Fibroblast of skin of scalp (primary cell): ENCODE measurements at places on chromosomes 13 and 19.
A peak's percentile ranks its signal among the peaks of the same experiment; 100 is the strongest.

- no peak for DNase-seq
These were observed 935 bp downstream of the CRB3 start for GRCh38 chr19:6465006-6465405.

DNA sequence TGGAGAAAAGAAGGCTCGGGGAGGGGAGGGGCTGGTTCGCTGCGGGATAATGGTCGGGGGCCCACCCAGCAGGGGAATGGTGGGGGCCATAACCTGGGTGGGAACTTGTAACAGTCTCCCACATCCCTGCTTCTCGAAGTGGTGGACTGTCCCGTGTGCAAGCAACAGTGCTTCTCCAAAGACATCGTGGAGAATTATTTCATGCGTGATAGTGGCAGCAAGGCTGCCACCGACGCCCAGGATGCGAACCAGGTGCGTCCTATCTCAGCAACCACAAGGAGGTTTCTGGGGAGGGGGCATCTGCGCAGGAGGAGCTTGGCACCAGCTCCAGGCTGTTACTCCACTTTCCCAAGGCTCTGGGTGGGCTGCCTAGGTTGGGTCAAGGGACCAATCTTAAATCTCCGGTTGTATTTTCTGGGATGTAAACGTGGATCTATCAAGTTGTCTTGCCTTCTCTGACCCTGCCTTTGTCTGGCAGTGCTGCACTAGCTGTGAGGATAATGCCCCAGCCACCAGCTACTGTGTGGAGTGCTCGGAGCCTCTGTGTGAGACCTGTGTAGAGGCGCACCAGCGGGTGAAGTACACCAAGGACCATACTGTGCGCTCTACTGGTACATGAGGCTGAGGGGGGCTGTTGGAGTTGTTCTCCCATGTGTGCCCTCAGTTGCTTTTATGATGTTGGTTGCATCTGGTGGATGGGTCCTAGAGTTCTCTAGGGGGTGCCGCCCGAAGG lies 1.6 kb downstream of the TRIM28 start:
- no peak for DNase-seq

GRCh38 chr13:33138441-33138840 lies 122.2 kb downstream of the KL start:
- peak; percentile 44 for DNase-seq

- DNase-seq: peak; percentile 74
These were observed 260.8 kb downstream of the DNAJC15 start for GRCh38 chr13:43284162-43284561.

GRCh38 chr13:67278235-67278634 lies 48.1 kb upstream of the PCDH9 start:
- peak; percentile 81 for DNase-seq

DNA sequence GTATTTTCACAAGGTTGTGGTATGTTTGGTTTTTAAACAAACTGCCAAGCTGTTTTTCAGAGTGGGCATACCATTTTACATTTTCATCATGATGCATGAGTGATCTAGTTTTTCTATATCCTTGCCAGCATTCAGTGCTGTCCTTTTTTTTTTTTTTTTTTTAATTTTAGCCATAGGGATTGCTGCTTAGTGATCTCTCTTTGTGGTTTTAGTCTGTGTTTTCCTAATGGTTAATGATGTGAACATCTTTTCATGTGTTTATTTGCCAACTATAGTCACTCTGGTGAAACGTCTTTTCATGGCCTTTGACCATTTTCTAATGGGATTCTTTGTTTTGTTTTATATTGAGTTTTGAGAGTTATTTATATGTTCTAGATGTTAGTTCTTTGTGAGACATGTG lies 59.7 kb downstream of the SHISA2 start:
- peak; percentile 50 for DNase-seq

DNA sequence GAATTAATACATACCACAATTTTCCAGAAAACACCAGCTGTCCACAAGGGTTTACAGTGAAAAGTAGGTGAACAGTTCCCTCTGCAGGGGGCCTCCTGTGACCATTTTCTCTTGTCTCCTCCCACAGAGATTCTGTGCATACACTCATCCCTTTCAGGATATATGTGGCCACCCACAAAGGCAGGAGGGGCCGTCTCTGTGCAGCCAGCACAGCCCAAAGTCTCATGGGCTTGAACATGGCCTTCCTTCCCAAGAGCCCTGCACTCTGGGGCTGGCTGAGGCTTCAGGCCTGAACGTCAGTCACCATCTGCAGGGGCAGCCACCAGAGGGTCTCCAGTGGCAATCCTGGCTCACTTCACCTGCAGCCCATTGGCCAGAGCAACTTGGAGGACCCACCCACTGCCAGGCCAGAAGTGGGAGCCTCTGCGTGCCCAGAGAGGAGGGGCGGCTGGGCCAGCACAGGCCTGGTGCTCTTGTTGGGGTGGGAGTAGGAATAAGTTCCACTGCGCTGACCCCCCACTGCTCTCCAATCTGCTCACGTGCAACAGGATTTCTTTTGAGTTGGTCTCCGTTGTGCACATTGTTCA lies 25.1 kb downstream of the TMEM161A start:
- peak; percentile 47 for DNase-seq

DNA sequence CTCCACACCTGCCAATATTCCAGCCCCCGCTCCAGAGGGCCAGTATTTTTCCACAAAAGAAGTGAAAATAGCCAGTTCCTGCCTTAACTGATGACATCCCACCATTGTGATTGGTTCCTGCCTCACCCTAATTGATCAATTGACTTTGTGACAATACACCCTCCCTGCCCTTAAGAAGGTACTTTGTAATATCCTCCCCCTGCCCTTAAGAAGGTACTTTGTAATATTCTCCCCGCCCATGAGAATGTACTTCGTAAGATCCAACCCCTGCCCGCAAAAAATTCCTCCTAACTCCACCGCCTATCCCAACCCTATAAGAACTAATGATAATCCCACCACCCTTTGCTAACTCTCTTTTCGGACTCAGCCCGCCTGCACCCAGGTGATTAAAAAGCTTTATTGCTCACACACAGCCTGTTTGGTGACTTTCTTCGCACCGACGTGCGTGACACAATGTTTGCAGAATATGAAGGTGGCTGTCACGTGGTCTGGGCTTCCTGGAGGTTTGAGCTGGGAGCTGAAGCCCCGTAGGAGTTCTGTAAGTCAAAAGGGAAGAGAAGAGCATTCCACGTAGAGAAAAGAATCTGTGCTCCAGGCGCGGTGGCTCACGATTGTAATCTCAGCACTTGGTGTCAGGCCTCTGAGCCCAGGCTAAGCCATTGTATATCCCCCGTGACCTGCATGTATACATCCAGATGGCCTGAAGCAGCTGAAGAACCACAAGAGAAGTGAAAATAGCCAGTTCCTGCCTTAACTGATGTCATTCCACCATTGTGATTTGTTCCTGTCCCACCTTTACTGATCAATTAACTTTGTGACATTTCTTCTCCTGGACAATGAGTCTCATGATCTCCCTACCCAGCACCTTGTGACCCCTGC lies 6.2 kb upstream of the FUT3 start:
- no peak for DNase-seq

DNA sequence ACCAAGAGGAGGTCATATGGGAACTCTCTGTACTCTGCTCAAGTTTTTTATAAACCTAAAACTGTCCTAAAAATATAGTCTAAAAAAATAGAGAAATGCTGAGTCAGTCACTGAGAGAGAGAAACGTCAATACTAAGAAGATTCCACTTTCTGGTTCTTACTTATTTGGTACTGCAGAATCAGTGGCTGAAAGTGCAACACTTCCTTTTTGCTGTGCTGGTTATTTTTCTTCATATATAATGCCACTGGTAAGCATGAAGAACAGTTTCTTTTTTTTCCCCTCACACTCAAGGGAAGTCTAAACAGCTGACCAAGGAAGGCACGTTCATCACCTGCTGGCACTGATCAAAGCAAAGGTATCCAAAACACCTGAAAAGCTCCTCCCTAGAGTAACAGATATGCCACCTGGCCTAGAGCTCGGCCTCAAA lies 44.3 kb upstream of the N4BP2L1 start:
- DNase-seq: no peak

- DNase-seq: no peak
These were observed 1.4 kb upstream of the CD37 start for GRCh38 chr19:49333811-49334288.

DNA sequence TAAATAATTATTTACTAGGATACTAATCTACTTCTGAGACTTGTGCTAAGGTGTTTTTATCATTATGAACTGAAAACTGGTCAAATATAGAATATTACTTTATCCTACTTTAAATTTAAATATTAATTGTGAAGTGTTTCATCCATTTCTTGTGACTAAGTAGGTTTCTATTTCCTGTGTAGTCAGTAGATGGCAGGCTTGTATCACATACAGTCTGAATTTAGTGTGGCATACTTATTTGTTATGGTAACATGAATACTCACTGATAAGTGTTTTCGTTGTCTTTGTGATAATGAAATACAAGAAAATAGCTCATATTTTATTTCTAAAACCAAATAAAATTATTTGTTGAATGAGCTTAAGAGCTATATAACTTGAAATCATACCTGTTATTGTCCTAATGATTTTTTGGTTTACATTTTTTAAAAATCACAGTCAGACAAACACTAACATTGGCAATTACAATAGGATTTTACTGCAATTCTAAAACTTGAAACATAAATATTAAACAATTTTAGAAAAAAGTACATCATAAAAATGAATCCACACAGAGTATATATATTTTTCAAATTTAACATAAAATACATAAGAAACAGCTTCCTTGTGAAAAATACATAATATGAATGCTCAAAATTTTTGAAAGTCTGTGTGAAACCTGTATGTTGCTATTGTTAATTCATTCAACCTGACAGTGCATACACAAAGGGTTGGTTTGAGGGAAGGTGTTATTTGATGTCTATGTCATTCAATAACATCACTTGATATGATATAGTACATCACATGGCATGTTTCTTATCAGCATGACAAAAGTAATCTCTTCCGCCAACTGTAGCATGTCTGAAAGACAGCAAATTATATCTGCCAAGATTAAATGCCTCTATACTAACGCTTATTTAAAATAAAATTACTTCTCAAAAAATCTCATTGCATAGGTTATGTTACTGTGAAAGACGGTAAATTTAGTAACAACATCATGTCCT lies 904.8 kb upstream of the PCDH20 start:
- DNase-seq: peak; percentile 43

DNA sequence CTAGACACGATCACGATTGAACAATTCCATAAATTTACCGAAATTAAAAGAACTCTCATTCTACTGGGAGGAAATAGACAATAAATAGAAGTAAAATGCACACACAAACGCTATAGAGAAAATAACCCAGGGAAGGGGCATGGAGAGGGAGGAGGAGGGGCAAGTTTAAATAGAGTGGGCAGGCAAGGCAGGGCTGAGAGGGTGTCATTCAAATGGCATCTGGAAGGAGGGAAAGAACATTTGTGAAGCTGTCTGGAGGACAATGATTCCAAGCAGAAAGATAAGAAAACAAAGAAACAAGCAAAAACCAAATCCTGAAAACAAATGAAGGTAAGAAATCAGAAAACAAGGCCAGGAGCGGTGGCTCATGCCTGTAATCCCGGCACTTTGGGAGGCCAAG lies 45.6 kb upstream of the GTF2F2 start:
- DNase-seq: no peak

GRCh38 chr19:2487090-2487489 lies 11.2 kb downstream of the GADD45B start:
- DNase-seq: no peak

DNA sequence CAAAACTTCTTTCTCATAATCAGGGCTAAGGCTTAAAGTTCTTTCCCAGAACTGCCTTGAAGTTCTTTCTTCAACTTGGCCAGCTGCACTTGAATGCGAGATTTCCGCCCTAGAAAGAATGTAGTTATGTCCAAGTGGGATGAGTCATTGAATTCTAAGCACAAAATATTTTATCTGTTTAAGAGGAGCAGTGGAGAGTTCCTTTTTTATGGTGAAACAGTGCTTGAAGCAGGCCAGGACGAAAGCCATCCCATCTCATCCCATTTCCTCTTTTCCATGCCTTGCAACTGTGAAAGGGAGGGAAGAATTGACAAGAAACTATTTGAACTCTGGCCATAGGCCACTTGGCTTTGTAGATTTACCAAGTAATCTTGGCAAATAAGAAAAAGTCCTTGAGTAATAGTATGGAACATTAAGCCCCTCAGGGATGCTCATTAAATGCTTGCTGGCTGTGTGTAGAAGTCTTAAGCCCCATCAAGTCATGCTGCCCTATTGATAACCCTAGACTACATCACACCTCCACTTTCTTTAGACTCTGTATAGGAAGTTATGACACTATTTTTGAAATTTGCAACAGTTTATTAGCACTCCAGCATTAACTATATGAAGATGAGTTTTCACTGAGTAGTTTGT lies 174.5 kb downstream of the KCTD12 start:
- peak; percentile 93 for DNase-seq
